ENCODE measurements at places on chromosomes 12 and 14.

DNA sequence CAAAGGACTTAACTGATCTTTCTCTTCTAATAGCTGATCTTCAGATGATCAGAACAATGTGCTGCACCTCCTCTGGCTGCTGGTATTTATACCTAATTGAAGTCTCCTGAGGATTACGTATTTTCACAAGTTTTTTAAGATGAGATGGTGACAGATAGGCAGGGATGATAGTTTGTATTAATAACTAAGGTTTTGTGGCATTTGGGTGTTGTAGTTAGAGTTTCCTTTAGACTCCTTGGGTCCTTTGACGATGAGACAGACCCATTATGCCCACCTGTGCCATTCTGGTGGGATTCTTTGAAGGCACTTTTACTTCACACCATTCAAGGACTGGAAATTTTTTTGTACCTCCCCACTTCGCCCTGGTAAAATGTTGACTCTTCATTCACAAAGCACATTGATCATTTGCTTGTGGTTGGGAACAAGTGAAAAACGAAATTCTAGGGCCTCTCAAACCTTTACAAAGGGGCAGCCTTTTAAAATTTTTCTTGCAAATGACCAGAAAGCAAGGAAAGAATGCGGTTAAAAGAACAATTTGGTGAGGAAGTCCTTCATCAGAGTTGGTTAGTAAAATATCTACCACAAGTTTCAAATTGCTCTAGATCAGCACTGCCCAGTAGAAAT lies at the start of gene IFNG:
TSS of gene IFNG (minus strand) at position 60 of the 624 bp plus-strand sequence. CDS start 125 bp downstream, outside the sequence.
- DNase-seq: peak; percentile 48

DNA sequence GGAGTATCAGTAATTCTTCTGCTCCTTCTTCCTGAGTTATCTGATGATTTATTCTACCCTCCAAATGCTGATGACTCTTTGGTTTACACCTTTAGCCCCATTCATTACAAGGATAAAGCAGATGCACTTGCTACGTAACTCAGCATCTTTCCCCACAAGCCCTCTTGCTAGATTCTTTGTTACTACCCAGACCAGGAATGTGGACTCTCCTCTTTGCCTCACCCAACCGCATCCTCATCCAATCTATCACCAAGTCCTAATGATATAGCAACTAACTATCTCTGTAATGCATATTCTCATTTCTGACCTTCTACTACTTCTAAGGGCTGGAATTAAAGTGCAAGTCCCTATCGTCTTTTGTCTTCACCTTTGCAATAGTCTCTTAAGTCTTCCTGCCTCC lies 9.2 kb downstream of the KRT1 start:
- DNase-seq: no peak

GRCh38 chr12:106552228-106552627 lies 30.6 kb upstream of the RFX4 start:
- DNase-seq: no peak

DNA sequence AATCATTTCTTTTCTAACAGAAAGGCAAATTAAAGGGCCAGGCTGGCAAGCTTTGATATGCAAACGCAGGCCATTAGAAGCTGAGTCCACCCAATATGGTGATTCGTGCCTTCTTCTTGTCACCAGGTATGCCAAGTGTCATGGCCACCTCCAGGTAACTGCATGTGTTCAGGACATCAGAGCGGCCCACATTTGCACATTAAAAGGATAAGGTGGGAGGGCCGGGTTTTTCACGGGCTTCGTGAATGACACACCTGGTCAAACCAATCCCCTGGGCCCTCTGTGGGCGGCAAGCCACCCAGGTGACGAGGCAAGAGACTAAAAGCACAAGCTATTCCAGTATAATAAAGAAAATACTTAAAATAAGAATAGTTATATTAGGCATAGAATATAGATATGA lies 75.9 kb upstream of the TSPAN11 start:
- DNase-seq: no peak

DNA sequence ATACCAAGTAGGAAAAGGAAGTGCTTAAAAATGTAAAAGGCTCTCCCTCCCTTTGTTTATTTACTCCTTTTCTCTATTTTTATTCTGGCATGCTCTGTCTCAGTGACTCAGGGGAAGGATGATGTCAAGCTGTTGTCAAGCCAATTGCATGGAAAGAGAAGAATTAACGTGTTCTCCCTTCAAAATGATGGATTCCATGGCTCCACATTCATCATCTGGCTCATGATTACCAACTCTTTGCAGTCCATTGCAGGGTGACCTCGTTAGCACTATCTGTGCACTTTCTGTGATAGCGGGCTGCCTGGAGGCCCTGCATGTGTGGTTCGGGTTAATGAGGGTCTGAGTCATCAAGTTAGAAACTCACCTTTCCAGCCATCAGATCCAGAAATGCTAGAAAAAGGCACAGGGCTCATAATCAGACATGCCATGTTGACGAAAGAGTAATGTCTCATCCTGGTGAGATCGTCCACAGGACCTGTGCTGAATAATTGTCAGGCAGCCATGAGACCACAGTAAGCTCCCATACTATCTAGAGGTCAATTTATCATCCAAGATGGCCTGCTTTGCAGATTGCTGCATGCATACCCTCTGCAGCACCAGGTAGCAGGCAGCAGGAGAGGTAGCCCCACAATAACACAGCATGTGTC lies 79.2 kb upstream of the BTG1 start:
- DNase-seq: no peak

GRCh38 chr12:42996869-42997431 lies 407.4 kb upstream of the PRICKLE1 start:
- DNase-seq: no peak

DNA sequence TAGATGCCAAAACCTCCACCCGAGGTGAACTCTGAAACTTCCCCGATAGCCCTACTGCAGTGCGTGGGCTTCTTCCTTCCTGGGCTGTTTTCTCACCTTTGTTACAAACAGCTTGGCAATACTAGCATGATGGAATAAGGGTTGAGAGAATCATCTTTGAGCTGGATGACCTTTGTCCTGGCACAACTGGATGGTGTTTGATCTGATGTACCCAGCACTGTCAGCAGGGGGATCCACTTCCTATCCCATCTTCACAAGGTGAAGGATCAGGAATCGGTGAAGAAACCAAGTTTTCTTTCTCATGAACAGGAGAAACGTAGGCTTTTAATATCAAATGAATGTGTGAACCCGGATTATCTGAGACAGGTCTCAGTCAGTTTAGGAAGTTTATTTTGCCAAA lies 19.5 kb upstream of the LRRC10 start:
- no peak for DNase-seq

DNA sequence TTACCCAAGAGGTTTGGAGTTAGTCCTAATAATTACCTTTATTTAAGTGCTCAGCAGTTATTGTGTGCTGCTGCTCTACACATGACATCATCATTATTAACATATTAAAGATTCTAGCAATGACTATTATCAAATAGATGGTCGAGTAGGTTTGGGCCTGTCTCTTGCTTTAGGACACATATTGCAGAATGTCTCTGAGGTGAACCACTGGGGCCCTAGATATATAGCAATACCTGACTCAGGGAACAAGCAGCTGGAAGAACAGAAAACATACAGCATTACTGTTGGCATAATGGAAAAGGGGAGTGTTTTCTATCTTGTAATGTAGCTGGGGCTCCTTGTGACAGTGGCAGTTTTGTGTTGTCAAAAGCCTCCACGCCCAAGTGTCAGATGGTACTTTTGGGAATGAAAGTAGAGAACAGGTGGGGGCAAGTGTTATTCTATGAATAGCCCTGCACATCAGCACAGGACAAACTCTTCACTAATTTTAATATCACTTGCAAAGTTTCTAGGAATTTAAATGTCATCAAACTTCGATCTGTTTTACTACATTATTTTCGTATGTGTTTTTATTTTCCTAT lies 54.6 kb downstream of the C12orf56 start:
- no peak for DNase-seq

DNA sequence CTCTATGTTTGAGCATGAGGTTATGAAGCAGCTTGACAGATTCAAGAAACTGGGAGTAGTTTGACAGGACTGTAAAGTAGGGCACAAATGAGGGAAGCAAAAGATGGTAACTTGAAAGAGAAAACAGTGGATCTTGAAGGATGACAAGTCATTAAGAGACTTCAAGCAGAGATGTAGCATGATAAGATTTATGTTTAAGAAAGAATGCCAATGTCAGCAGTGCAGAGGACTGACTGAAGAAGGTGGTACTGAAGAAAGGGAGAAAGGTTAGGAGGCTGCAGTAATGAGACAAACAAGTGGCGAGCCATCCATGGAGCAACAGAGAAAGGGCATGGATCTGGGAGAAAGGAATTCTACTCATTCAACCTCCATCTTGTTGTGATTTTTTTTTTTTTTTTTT lies 120.2 kb upstream of the RAP1B start:
- no peak for DNase-seq

DNA sequence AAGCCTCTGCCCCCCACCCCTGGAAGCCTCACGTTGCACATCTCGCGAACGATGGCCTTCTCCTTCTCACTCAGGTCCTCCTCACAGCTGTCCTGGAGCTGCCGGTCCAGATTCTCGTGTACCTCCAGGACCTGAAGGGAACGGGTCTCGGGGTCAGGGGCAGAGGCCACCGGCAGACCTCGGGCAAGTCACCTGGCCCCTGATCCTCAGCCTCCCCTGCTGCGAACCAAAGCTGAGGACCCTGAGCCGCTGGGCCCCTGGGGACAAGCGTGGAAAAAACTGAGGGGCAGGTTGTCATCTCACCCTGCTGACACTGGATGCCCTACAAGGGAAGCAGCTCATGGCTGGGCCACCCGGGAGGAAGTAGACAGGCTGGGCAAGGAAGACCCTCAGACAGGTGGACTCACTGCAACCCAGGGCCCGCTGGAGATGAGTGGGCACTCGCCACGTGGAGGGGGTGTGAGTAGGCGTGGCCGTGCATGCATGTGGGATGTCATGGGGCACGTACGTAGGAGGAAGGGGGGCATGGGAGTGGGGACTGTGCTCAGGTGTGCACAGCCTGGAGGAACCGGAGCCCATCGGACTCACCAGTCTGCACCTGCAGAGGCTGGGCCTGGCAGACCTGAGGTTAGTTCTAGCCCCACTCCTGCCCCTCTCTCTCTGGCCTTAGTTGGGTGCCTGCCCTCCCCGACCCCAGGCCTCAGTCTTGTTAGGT lies 35.1 kb downstream of the CCNK start:
- no peak for DNase-seq

GRCh38 chr12:11777962-11778361 lies 128.5 kb downstream of the ETV6 start:
- DNase-seq: no peak

GRCh38 chr12:50842637-50843493 lies at the start of gene TMPRSS12:
Gene TMPRSS12 (plus strand): TSS chr12:50842926. CDS start chr12:50842965, 39 bp downstream.
- DNase-seq: no peak

GRCh38 chr14:30445852-30446251 lies 113.1 kb upstream of the G2E3 start:
- no peak for DNase-seq

DNA sequence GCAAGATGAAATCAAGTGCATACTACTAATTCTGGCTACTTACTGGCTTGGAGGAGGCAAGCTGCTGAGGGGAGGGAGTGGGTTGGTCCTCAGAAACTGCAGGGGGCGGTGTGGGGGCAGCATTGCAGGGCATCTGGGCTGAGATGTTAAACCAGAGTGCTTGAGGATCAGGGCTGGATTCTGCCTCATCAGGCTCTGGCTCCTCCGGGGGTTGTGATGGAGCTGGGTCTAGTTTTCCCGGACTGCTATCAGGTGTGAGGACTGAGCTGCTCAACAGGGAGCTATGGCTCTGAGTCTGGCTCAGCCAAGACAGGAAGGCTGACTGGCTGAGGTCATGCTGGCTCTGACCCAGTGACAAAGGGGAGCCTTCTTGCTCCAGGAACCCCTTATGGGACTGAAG lies 28.6 kb downstream of the BAZ2A start:
- DNase-seq: no peak

GRCh38 chr12:92164712-92165111 lies 19.1 kb upstream of the BTG1 start:
- DNase-seq: no peak

DNA sequence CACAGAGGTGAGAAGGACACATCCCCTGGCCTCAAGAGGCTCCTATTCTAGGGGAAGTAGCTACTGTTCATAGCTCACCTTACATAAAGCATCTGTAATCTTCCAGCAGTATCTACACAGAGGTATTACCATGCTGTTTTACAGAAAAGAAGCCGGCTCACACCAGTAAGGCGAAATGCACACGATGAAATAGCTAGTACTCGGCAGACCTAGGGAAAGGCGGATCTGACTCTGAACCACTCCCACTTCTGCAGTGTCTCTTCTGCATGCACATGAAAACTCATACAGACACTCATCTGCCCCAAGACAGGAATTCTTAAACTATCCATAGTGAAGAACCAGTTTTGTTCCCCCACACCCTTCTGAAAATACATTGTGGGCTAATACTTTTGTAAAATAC lies 73.6 kb downstream of the IQSEC3 start:
- no peak for DNase-seq

DNA sequence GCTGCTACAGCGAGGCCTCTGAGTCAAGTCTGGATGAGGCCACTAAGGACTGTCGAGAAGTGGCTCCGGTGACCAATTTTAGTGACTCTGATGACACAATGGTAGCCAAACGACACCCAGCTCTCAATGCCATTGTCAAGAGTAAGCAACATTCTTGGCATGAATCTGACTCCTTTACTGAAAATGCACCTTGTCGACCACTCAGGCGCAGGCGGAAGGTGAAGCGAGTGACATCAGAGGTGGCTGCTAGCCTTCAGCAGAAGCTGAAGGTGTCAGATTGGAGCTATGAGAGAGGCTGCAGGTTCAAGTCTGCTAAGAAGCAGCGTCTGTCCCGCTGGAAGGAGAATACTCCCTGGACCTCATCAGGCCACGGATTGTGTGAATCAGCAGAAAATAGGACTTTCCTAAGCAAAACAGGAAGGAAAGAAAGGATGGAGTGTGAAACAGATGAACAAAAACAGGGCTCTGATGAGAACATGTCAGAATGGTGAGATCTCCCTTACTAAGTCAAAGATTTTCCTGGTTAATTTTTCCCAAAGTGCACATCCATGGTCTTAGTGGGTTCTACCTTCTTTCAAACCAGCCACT lies 2.9 kb downstream of the GPATCH2L start:
- no peak for DNase-seq

DNA sequence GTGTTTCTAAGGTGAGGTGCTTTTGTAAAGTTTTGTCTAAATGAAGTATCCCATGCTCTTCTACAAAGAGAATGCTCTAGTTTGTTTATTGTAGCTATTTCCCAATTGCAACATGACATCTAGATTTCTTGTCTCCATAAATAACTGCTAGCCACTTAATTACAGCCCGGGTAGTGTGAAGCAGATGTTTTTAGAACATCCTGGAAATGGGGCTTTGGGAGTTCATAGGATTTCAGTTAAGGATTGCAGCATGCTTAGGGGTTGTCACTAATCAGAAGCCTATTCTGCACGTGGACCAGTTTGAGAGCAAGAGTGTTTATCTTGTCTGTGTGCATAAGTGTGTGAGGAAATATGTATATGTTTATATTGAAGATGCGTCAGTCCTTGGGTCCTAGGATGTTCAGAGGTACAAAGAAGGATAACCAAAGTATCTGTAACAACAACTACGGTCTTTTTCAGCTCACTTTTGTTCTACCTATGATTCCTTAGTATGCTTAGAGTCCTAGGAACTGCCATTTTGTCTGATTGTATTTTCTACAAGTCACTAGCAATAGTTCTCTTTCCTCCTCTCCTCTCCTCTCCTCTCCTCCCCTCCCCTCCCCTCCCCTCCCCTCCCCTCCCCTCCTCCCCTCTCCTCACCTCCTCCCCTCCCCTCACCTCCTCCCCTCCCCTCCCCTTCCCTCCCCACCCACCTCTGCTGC lies 135.3 kb downstream of the ACSS3 start:
- no peak for DNase-seq

- no peak for DNase-seq
These were observed at the start of gene STAC3 for GRCh38 chr12:57250956-57251355. Gene STAC3 (minus strand): TSS chr12:57251187. CDS start chr12:57249636, 1,551 bp downstream.

GRCh38 chr12:7937833-7938506 lies 2.0 kb upstream of the SLC2A3 start:
- no peak for DNase-seq

Data from activated T-helper 1 cell treated with anti-CD3 and anti-CD28 coated beads, Interleukin-12 subunit alpha, Interleukin-12 subunit beta, Interleukin-2, Interleukin-4 antibody, amounts not matched to agents 30 ng/mL and 10 ng/mL and 1 ng/mL, durations not matched to agents 14 hours and 24 hours and 36 hours (primary cell).